Activated CD8-positive, alpha-beta memory T cell treated with anti-CD3 and anti-CD28 coated beads for 48 hours (primary cell): ENCODE measurements at places on chromosomes 7 and 10.

- DNase-seq: no peak
Measured at GRCh38 chr10:4503076-4503475, 322.9 kb upstream of the AKR1E2 start.

- DNase-seq: no peak
Measured at GRCh38 chr10:76840802-76841201, 796.8 kb downstream of the KCNMA1 start.

DNA sequence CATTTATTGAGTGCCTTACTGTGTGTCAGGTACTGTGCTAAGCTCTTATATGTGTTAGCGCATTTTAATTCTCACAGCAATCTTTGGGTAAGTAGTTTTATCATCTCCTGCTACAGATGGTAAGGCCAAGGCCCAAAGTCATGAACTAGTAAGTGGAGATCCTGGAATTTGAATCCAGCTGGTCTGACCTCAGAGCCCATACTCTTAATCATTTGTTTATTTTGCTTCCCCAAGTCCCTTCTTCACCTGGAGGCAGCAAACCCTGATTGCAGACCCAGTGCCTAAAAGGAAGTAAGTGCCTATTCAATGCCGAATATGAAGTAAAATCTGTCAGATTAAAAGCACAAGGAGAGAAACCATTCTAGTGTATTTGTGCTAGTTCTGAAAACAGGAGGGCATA lies 182.9 kb upstream of the TCF7L2 start:
- DNase-seq: no peak

- no peak for DNase-seq
Measured at GRCh38 chr7:47301657-47302295, 280.1 kb downstream of the TNS3 start.

DNA sequence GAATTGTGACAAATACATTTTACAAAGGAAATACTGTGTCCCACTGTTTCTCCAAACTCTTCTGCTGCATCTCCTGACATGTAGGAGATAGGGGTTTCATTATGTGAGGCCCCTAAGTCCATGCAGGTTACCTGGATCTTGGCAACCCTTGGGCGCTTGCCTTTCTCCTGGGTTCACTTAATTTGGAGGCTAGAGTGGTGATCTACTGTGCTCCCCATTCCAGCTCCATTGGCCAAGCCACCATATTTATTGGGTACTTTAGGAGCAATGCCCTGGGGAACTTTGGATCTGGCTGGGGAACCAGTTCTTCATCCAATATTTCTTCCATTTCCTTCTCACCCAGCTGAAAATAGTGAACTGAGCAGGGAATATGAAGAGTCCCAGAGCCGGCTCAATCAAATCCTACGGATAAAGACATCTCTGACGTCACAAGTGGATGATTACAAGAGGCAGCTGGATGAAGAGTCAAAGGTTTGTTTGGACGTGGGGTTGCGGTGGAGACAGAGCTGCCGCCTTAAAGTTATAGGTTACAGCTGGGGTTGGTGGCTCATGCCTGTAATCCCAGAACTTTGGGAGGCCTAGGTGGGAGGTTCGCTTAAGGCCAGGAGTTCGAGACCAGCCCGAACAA lies 18.5 kb downstream of the MYH16 start:
- no peak for DNase-seq

DNA sequence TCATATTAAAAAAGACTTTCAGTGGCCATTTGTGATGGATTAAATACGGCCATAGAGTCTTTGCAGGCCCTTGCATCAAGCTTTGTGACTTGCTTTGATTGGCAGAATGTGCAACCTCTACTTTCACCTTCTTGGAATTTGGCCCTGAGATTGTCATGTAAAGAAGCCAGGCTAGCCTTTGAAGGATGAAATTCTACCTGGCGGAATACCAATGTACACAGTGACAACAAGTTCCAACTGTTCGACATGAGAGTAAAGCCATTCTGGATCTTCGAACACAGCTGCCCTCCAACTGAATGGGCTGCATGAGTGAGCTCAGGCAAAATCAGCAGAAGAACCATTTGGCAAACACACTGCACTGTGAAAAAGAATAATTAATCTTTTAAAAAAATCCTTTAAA lies 321.3 kb downstream of the PHF14 start:
- DNase-seq: no peak

DNA sequence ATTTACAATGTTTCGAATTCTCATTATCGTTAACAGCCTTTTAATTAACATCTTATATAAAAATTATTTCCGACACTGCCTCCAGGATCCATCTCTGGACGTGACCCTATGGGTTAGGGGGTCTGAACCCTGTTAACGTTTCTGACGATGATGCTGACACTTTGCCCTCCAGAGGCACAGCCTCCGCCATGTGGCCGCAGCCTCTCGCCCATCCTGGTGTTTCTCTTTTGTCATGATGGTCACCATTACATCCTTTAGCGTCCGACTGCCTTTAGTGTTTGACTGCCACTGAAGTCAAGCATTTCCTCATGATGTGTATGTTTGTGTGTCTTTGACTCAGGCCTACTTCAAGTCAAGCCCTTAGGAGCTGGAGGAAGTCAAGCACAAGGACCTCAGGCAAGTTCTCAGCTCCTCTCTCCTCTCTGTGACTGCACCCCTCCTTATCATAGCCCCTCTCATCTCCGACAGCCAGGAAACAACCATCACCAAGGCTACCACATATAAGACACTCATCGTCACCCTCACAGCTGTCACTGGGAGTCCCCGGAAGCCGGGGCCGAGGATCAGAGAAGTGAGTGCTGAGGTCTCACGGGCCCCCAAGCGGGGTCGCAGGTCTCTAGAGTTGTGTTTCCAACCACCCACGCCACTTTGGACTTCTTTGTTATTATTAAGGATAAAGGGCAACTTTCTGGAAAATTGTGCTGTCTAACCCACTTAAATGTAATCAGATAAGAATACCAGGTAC lies 96.1 kb upstream of the PPP2R2D start:
- DNase-seq: no peak

DNA sequence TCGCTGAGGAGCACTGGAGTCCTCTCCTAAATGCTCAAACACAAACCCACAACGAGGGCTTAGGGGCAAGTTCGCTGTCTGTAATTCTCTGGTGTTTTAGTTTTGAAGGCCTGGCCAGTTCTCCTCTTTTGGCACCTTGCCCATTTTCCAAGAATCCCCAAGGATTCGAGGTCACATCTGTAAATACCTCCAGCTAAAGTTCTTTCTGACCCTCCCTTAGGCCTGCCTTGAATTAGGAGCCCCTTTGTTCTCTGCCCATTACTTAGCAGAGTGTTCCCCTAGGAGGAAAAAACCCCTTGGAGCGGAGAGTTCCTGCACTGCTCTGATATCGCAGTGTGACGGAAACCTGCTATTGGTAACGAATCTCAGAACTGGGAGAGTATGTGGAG lies 743 bp upstream of the PYROXD2 start:
- DNase-seq: no peak

DNA sequence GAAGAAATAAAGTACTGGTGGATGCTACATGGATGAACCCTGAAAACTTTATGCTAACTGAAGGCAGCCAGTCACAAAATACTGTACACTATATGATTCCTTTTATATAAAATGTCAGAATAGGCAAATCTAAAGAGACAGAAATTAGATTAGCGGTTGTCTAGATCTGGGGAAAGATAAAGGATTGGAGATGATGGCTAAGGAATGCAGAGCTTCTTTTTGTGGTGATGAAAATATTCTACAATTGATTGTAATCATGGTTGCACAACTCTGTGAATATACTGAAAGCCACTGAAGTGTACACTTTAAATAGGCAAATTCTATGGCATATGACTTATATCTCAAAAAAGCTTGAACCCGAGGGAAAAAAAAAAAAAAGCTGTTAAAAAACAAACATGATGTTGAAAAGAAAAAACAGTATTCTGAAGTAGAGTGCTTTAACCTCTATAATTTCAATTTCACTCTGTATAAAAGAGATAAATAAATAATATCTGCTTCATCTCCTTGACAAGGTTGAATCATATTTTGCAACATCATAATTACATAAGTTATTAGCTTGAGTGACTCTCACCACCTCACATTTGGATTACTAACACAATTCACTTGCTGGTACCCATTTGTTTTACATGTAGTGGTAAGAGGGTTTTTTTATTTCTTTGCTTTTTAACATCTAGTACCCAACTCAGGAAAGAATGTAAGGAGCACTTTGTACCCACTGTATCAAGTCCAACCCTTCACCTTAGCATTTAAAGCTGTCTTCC lies 2.8 kb upstream of the GNAI1 start:
- no peak for DNase-seq

- DNase-seq: no peak
Measured at GRCh38 chr7:148515728-148516695, 74.6 kb upstream of the C7orf33 start.

GRCh38 chr7:2108071-2108455 lies 124.7 kb downstream of the MAD1L1 start:
- no peak for DNase-seq

GRCh38 chr10:101336382-101336781 lies 17.6 kb upstream of the BTRC start:
- DNase-seq: no peak

- no peak for DNase-seq
Measured at GRCh38 chr10:7373039-7373438, 37.8 kb downstream of the SFMBT2 start.

DNA sequence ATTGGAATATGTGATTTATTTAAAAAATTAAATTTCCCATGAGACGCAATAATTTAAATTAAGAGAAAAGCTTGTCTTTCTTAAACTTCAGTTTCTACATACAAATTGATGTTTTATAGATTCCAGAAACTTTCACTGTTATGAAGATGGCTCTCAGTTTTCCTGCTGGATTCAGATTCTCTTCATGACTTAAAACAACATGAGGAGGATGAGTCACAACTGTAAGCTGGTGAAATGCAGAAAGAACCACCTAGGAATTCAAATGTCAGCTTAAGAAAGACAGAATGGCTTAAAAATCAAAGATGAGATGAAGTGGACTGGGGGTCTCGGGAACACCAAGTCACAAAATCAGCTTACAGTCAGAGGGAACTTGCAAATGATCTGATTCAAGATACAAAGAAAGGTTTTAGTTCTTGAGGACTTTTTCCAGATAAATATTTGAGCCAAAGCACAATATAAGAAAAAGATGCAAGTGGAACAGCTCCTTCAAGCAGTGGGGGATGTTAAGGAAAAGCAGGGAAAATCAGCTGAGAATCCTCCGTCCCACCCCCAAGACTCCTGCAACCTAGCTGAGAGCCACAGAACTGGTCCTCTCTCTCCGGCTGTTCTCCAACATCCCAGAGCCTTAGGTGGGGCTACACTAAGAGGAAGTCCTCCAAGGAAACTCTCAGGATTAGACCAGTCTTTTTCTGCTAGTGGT lies 279.8 kb downstream of the KCNMA1 start:
- no peak for DNase-seq

- DNase-seq: no peak
Measured at GRCh38 chr7:25368599-25369201, 140.4 kb upstream of the NPVF start.

DNA sequence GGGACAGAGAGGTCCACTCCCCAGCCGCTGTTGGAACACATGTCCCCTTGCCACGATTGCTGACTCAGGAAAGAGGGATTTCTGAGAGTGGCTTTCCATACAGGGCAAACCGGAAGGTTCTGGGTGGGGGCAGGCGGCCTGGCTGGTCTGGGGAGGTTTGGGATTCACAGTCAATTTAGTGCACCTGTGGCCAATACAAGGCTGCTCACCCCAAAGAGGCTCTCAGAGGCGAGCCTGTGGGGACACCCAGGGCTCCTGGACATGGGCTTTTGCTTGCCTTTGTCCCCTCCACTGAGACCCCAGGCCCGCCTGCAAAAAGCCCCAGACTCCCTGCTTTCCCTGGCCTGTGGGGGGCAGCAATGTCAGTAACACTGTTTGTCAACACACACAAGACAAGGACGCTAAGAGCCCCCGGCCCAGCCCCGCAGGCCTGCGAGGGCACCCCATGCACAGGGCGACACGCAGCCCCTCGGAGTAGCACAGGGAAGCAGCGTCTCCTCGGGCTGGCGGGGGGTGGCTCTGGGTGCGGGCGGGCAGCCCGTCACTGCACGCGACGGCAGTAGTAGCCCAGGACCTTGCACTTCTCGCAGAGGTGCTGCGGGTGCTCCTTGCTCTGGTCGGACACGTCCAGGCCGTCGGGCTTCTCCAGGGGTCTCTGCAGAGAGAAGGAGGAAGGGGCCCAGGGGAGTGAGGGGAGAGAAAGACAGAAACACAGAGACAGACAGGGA lies 38.7 kb downstream of the PPIF start:
- no peak for DNase-seq

- no peak for DNase-seq
Measured at GRCh38 chr7:47007471-47007870, 574.4 kb downstream of the TNS3 start.

DNA sequence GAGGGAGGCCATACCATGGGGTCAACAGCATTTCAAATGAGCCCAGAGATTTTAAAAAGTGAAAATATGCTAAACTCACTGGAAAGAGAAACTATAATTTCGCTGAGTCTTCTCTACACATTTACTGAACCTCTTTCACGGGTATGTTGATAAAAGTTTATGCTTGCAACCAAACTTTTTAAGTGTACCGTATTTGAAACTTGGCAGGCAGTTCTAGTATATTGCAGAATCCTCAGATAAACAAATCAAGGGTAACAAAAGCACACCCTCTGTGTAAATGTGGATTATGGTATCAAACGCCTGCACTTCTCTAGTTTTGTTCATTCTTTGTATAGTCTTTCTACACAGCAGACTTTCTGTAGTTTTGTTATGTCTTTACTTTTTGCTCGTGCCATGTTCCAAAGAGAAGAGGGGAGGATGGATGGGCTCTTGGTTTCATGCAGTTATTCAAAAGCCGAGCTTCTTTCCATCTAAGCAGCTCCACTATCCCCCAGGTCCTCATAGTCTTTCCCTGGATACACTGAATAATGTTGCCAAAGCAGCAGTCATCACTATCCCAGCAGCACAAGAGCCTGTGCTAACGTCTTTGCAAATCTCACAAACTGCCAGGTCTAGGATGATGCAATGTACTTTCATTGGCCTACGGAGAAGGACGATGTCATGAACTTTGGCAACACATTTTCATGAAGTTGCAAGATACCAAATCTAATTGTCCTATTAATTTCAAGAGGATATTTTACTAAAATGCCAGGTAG lies 131.2 kb downstream of the MPP7 start:
- no peak for DNase-seq

DNA sequence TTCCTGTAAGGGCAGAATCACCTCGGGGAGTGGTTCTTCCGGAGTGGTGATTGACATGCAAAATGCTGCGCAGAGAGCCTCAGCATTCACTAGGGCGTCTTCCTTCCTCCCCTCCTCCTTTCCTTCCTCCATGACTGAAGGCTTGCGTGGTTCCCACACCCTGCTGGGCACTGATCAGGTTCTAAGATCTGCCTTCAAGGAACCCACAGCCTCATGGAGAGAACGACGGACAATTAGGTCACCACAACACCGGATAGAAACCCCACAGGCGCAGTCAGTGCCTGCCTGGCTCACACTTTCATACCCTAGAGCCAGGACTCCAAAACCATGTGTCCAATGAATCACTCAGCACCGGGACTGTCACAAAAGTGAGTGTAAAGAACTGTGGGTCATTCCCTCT lies 131.3 kb downstream of the DPP6 start:
- no peak for DNase-seq
